ENCODE measurements at places on chromosomes 3 and 15. TPM values are rescaled to one million over a fixed set of nuclear protein-coding genes. Genes with fewer than 3 reads are reported as not detected.

GRCh38 chr15:42071717-42072116 is 22.6 kb downstream of the PLA2G4D start:
- peaks cover 2% of the 10 kb centered on the region for H3K4me1 ChIP-seq
- no peak overlapping the region for H3K4me3 ChIP-seq
- H3K27me3 ChIP-seq: peaks cover 18% of the 10 kb centered on the region
- no peak for DNase-seq
- H3K36me3 ChIP-seq: peaks cover 3% of the 10 kb centered on the region
- H3K27ac ChIP-seq: no peak overlapping the region

GRCh38 chr3:195907684-195907933 is 742 bp downstream of the TNK2 start:
- H3K4me3 ChIP-seq: peak overlapping the region; percentile 86
- 0 out of 2 replicates have a peak, but pooled peaks cover 5% of the 10 kb centered on the region for H3K36me3 ChIP-seq
- peak overlapping the region; percentile 51 for H3K27ac ChIP-seq
- no peak for DNase-seq

DNA sequence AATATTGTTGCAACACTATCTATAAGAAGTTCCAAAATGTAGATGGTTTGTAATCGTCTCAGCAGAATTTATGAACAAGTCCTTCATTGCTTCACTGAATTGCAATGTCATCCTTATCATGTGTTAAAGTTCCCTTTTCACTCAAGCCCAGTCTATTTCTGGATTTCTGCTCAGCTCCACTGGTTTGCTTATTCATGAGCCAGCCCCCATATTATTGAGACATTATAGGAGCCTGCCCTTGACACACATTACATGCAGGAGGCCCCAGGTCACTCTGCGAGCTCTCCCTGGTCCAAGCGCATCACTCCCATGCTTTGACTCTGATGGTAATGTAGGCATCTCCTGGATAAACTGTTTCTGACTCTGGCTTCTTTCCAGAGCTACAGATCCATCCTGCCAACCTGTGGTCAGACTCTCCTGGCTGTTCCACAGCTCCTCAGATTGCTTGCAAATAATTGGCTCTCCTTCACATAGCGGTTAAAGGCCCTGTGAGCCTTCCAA is 56.9 kb downstream of the ABTB1 start:
- H3K4me1 ChIP-seq: peaks cover 34% of the 10 kb centered on the region
- no peak overlapping the region for H3K4me3 ChIP-seq
- no peak overlapping the region for H3K27ac ChIP-seq
- H3K27me3 ChIP-seq: peaks cover 3% of the 10 kb centered on the region

DNA sequence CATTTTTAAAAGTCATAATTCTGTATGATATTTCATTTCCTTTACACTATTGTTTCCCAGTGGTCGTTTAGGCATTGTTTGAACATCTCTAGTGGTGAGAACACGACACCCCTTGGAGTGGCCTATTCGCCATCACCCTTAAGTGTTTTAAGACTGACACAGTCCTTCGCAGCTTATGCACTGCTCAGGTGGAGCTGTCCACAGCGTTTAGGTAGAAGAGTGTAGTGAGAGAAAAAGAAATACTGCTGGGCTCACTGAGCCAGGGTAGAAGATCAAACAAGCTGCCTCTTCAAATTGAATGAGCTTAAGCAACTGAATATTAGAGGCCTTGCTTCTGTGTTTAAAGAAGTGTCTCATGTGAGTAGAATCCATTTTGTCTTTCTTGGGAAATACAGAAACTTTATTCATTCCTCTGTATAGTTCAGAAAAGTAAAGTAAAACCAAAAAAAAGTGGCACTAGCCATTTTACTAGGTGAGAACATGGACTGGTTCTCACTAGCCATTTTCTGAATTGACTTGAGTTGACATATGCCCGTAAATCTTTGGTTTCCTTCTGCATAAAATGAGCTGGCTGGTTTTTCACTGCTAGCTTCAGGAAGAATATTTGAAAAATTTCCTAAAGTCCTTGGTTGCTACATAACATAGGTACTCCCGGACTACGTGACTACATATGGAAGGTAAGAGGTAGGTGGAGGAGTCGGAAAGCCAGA is 155.9 kb downstream of the P3H2 start:
- no peak overlapping the region for H3K27ac ChIP-seq
- H3K4me1 ChIP-seq: peaks cover 16% of the 10 kb centered on the region
- no peak for DNase-seq
- peaks cover 9% of the 10 kb centered on the region for H3K36me3 ChIP-seq
- no peak overlapping the region for H3K4me3 ChIP-seq

- peaks cover 48% of the 10 kb centered on the region for H3K4me1 ChIP-seq
- DNase-seq: no peak
- peak overlapping the region; percentile 71 for H3K4me3 ChIP-seq
- no peaks in the 10 kb centered on the region for H3K27me3 ChIP-seq
- peak overlapping the region; percentile 28 for H3K27ac ChIP-seq
These were observed 170.5 kb upstream of the TGFBR2 start for GRCh38 chr3:30435861-30436331.

DNA sequence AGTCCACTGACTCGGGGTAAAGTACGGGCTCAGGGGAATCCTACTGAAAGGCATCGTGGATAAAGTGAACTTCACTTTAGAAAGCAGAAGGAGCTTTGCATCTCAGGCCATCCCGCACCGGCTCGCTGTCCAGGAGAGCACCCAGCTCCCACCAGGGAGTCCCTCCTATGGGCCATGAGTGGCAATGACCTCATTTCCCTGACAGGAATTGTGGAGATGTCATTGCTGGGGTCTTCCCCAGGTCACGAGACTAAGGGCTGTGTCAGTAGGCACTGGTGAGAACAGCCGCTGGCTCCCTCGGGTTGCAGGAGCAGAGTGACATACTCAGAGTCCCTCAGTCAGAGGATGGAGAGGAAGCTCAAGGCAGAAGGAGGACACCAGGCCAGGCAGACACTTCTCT is 97.3 kb downstream of the XXYLT1 start:
- peaks cover 18% of the 10 kb centered on the region for H3K36me3 ChIP-seq
- no peak overlapping the region for H3K4me3 ChIP-seq
- no peaks in the 10 kb centered on the region for H3K27me3 ChIP-seq
- no peak overlapping the region for H3K27ac ChIP-seq
- no peak for DNase-seq
- H3K4me1 ChIP-seq: no peaks in the 10 kb centered on the region

GRCh38 chr3:102124282-102124681 is 275.0 kb downstream of the NFKBIZ start:
- peak overlapping the region; percentile 73 for H3K27ac ChIP-seq
- H3K36me3 ChIP-seq: peaks cover 15% of the 10 kb centered on the region
- no peaks in the 10 kb centered on the region for H3K27me3 ChIP-seq
- peak; percentile 45 for DNase-seq
- no peak overlapping the region for H3K4me3 ChIP-seq

GRCh38 chr3:194091141-194091540 is 44.8 kb upstream of the HES1 start:
- no peaks in the 10 kb centered on the region for H3K36me3 ChIP-seq
- peak overlapping the region; percentile 62 for H3K4me3 ChIP-seq
- H3K27me3 ChIP-seq: peaks cover 14% of the 10 kb centered on the region
- peak overlapping the region; percentile 73 for H3K27ac ChIP-seq
- DNase-seq: peak; percentile 82

DNA sequence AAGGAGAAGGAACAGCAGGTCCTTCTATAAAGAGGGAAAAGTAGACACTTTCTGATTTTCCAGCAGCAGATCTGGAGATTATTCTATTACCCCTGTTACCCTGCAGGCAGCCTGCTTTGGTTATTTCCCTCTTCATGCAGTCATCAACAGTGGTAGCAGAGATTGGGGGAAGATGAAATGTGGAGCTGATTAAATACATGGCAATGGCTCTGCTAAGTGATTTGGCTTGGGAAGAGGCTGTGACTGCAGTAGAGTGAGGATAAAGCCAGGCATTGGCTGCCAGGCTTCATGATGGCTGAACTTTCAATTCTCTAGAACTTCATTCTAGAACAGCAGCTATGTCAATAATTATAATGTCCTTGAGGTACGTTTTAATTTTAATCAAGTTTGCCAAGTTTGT is 29.1 kb downstream of the PTX3 start:
- H3K27ac ChIP-seq: no peak overlapping the region
- H3K36me3 ChIP-seq: peaks cover 51% of the 10 kb centered on the region
- H3K4me1 ChIP-seq: peaks cover 74% of the 10 kb centered on the region

DNA sequence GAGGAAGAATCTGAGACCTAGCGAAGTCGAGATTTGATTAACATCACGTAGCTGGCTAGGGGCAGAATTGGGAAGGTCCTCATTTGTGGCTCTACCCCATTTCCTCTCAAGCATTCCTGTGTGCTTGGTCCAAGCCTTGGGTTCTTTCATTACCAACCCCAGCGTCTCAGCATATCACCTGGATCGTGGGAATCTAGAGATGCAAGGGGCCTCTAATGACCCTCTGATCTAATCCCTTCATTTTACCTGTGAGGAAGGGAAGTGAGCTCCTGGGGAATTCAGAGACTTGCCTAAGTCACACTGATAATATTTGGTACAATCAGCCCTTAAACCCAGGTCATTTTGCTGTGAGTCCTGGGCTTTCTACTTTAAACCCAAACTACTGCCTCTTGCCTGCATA is 2.0 kb downstream of the GPR87 start:
- no peaks in the 10 kb centered on the region for H3K27me3 ChIP-seq
- H3K4me1 ChIP-seq: peaks cover 41% of the 10 kb centered on the region
- no peak overlapping the region for H3K4me3 ChIP-seq

LRRC31 gene
- total RNA-seq: not detected

CELF6 gene
- total RNA-seq: not detected

SLC28A1 gene
- not detected for total RNA-seq

ACTRT3 gene
- total RNA-seq: 1.3 TPM

Measured in HFFc6 (cell line).